Left lung (tissue), 14 donors: ENCODE measurements at places on chromosomes 3 and 15.

GRCh38 chr3:107241217-107241616 is 136.0 kb upstream of the CCDC54 start:
- H3K36me3 ChIP-seq, result no peaks in the 10 kb centered on the region
- no peaks in the 10 kb centered on the region for H3K27me3 ChIP-seq
- H3K4me3 ChIP-seq, result peak overlapping the region; percentile 59
- peak; percentile 68 for DNase-seq
- H3K27ac ChIP-seq, result peak overlapping the region; percentile 40
- peaks cover 18% of the 10 kb centered on the region for H3K4me1 ChIP-seq

DNA sequence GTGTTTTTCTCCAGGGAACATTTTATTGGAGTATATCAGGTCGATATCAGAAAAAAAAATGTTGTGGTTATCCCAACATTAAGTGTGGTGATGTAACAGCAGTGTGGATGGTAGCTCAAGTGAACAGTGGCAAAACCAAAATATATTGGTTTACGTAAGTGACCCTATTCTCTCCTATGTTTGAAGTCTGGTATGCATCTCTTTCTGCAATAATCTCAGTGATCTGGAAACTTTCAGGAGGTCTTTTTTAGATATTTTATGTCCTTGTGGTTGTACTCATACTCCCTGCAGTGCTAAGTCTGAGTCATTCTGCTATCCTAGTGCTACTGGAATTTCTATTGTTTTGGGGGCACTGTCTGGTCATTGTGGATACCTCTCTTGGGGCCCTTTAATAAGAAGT is 137.9 kb downstream of the SNRPN start:
- H3K27ac ChIP-seq, result no peak overlapping the region
- peaks cover 100% of the 10 kb centered on the region for H3K36me3 ChIP-seq
- H3K4me1 ChIP-seq, result no peaks in the 10 kb centered on the region
- no peak for DNase-seq
- H3K4me3 ChIP-seq, result no peak overlapping the region
- no peaks in the 10 kb centered on the region for H3K27me3 ChIP-seq

GRCh38 chr15:85047271-85047948 is 65.8 kb downstream of the PDE8A start:
- no peak overlapping the region for H3K4me3 ChIP-seq
- H3K27me3 ChIP-seq, result no peaks in the 10 kb centered on the region
- no peaks in the 10 kb centered on the region for H3K36me3 ChIP-seq
- peak; percentile 37 for DNase-seq

- H3K4me1 ChIP-seq, result no peaks in the 10 kb centered on the region
- no peaks in the 10 kb centered on the region for H3K27me3 ChIP-seq
- H3K4me3 ChIP-seq, result no peak overlapping the region
- H3K27ac ChIP-seq, result no peak overlapping the region
Measured at GRCh38 chr3:86554383-86554782, 436.6 kb downstream of the VGLL3 start.

GRCh38 chr15:39127925-39128617 is 452.8 kb upstream of the THBS1 start:
- peaks cover 7% of the 10 kb centered on the region for H3K4me1 ChIP-seq
- peak overlapping the region; percentile 50 for H3K27ac ChIP-seq
- no peaks in the 10 kb centered on the region for H3K36me3 ChIP-seq
- H3K27me3 ChIP-seq, result no peaks in the 10 kb centered on the region
- H3K4me3 ChIP-seq, result no peak overlapping the region

DNA sequence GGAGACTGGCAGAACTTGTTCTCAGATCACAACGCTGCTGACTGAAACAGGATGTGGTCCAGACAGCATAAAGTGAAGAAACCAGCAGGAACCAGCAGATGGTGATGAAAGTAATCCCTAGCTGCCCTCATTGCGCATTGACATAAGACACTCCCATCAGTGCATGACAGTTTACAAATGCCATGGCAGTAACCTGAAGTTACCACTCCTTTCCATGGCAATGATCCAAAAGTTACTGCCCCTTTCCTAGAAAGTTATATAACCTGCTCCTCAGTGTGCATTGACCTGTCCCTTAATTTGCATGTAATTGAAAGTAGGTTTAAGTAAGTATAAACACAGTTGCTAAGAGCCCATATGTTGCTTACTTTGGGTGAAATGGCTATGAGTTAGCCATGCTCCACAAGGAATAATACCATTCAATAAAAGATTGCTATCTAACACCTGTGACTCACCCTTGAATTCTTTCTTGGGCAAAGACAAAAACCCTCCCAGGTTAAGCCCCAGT is 149.1 kb upstream of the CD96 start:
- no peak for DNase-seq
- H3K27ac ChIP-seq, result no peak overlapping the region
- H3K4me1 ChIP-seq, result no peaks in the 10 kb centered on the region

DNA sequence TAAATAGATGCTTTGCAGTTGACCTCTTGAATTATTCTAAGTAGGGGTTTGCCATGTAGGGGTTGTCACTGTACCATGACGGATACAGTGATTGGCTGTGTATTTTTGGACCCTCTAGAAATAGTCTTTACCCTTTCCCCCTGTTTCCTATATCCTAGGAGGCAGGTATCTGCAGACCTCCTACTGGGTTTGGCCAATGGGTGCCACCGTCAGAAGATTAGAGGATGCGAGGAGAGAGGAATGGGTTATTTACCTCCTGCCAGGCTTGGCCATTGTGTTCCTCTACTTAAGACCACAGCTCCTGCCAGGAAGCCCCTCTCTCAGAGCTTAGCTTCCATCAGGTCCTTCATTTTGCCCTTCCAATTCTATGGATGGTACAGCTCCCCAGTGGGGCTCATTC is 40.2 kb upstream of the CLRN1 start:
- no peaks in the 10 kb centered on the region for H3K36me3 ChIP-seq
- H3K4me1 ChIP-seq, result no peaks in the 10 kb centered on the region
- no peaks in the 10 kb centered on the region for H3K27me3 ChIP-seq
- no peak overlapping the region for H3K27ac ChIP-seq

- peak; percentile 21 for DNase-seq
- peaks cover 10% of the 10 kb centered on the region for H3K27me3 ChIP-seq
- no peaks in the 10 kb centered on the region for H3K4me1 ChIP-seq
- no peak overlapping the region for H3K4me3 ChIP-seq
Measured at GRCh38 chr3:46901061-46901460, 23.5 kb downstream of the PTH1R start.

GRCh38 chr15:29260896-29261295 is 8.7 kb downstream of the NSMCE3 start:
- H3K4me1 ChIP-seq, result no peaks in the 10 kb centered on the region
- no peak for DNase-seq
- no peaks in the 10 kb centered on the region for H3K27me3 ChIP-seq
- H3K27ac ChIP-seq, result no peak overlapping the region
- H3K36me3 ChIP-seq, result no peaks in the 10 kb centered on the region
- no peak overlapping the region for H3K4me3 ChIP-seq

DNA sequence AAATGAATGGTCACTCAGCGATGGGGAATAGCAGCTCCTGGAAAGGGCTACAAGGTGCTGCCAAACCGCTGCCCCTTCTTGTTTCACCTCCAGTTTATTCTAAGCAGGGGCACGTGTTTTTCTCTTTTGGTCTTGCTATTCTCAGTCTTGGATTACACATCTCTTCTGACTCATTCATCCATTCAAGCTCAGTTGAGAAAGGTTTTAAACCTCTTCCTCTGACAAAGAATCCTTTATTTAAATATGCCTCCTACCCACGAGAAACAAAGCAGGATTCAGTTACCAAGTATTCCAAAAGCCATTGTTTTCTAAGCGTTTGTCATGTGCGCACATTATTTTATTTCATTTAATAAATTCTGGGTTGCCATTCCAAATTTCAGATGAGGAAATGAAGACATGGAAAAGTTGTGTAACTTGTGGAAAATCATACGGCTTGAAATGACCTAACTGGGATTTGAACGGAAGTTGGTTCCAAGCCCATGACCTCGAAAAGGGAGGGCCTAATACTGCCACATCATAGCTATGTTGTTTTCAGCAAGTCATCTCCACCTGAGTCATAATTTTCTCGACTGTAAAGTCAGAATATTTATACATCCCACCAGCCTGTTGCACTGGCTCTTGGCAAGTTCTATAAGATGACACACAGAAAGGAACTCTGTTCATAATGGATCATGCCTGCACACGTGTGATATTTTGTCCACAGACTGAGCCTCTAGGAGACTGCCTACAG is 292.0 kb upstream of the SLCO3A1 start:
- DNase-seq, result no peak
- H3K27me3 ChIP-seq, result no peaks in the 10 kb centered on the region
- no peak overlapping the region for H3K27ac ChIP-seq
- no peak overlapping the region for H3K4me3 ChIP-seq
- no peaks in the 10 kb centered on the region for H3K36me3 ChIP-seq

DNA sequence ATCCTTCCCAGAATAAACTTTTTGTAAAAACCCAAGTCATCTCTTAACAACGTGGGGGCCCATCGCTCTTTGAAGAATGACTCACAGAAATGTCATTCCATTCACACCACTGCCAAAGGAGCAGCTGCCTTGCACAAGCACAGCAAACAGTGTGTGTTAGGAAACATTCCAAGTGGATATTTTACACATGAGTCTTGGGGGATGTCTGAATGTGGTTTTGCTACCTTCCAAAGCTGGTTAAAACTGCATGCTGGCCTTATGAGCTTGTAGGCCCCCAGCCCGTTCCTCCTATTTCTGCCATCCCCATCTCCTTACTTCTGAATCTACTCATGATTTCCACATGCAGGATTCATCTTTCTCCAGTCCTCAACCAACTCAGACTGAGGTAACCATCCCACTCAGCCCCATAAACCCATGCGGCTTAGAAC is 130.8 kb downstream of the CPNE4 start:
- no peaks in the 10 kb centered on the region for H3K4me1 ChIP-seq
- no peaks in the 10 kb centered on the region for H3K36me3 ChIP-seq
- no peak overlapping the region for H3K27ac ChIP-seq
- no peaks in the 10 kb centered on the region for H3K27me3 ChIP-seq
- no peak overlapping the region for H3K4me3 ChIP-seq
- DNase-seq, result no peak

DNA sequence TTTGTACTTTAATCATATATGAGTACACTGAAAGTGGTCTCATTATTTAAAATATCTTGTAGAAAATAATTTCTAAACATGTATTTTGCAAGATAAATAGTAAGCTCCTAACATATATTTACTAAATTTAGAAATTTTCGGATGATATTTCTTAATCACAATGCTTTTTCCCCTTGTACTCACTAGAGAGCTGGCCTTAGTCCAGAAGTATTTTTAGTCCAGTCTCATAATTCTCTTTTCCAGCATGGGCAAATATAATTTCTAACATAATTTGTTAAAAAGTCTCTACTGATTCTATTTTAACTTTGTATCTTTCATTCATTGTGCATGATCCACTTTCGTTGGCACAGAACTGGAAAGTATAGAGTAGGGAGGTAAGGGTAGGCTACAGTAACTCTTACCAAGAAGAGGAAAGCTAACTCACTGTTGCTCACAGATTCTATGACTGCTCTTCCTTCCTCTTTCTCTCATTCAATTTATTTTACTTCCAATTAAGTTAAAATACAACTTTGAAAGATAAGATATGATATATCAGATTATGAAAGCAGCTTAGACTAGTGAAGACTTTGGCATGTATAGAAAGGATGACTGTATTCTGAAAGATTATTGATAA is 39.3 kb downstream of the FGF7 start:
- no peaks in the 10 kb centered on the region for H3K36me3 ChIP-seq
- no peak for DNase-seq
- H3K27ac ChIP-seq, result no peak overlapping the region

- no peaks in the 10 kb centered on the region for H3K27me3 ChIP-seq
- no peaks in the 10 kb centered on the region for H3K36me3 ChIP-seq
- H3K4me3 ChIP-seq, result no peak overlapping the region
- no peaks in the 10 kb centered on the region for H3K4me1 ChIP-seq
Measured at GRCh38 chr15:57861034-57861638, 154.6 kb downstream of the POLR2M start.
